B cell (primary cell): ENCODE measurements at places on chromosomes 12 and 14.

DNA sequence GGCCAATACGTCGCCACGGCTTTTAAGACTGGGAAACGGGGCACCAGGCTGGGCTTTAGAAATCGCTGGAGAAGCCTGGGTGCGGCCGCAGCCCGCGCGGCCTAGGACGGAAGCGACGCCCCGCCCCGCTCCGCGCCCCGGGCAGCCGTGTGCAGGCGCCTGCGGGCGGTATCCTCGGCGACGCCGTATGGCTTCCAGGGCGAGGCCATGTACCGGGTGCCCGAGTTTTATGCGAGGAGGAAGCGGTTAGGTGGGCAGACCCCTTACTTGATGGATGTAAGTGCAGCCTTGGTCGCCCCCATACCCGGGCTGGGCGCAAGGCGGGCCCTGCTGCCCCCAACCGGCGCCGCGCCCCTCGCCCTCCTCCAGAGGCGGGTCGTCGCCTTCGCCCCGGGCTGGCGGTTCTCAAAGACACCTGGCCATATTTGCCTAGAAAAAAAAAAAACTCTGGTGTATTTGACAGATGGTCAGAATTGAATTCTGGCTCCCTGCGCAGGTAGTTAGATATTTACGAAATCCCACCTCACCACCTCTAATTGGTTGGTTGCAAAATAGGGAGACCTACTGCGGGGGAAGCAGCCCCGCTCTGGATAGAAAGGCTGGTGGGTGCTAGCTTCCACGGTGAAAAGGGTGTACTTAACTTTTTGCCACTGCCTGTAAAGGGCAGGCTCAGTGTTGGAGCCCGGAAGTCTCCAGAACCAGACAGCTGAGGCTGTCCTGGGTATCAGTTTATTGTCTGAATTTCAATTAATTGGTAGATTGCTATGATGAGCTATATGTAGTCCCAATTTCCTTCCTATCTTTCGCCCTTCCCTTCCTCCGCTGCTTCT, at the start of gene PPP1R36:
TSS of gene PPP1R36 (plus strand) at position 171 of the 830 bp plus-strand sequence. CDS start at position 208, 37 bp downstream.
- DNase-seq, result peak; percentile 63

- DNase-seq, result no peak
Observed at GRCh38 chr12:47377414-47378221, 297.9 kb upstream of the AMIGO2 start.

- DNase-seq, result no peak
Observed at GRCh38 chr12:96749999-96750398, 157.1 kb upstream of the NEDD1 start.

DNA sequence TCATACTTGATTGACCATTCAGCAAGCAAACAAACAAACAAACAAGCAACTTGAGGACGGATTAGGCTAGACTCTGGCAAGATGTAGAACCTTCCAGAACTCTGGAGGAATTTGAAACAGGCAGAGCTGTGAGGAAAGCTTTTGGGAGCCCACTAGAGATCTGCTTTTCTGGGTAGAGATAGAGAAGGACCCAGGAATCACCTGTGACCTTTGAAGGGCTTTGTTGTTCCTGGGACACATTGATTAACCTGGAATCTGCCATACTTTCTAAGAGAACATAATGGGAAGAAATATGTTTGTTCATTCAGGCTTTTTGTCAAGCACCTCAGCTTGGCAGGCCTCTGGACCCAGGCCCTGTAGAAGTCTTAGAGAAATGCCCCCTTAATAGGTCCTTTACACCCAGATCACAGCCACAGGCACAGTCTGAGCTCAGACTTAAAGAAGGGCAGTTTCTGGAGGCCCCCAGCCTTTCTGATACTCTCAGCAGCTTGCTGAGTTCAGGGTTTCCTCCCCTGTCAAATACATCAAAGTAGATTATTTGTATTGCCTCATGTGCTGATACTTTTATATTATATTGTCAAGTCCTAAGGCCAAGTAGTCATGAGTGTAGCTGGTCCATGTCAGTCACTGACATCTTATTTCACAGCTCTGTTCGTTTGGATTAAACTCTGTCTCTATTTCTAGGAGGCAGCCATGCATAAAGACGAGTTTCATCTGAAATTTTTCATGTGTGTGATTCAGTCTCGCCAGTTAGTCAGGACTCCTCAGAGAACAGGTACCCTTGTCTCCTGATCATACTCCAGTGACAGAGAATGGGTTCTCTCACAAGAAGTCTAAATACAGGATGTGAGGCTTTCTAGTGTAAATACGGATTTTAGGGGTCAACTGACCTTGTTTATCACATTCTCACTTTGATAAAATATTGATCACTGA, 1.1 kb upstream of the SENP1 start:
- peak; percentile 26 for DNase-seq

DNA sequence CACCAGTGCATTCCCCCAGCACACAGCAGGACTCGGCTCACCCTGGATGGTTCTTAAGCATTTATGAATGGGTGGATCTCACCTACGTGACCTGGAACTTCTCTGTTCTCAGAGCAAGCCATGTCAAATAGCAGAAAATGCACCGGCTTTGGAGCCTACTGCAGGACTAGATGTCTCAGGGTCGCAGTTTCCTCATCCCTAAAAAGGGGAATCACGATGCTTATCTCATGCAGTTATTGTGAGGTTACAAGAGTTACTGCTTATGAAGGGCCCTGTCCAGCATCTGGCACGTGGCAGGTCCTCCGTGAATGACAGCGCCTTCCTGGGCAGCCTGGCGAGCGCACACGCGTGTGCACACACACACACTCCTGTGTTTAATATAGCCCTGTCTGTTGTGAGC, 128.5 kb downstream of the ETV6 start:
- no peak for DNase-seq
